ENCODE measurements at places on chromosomes 6 and 20.

DNA sequence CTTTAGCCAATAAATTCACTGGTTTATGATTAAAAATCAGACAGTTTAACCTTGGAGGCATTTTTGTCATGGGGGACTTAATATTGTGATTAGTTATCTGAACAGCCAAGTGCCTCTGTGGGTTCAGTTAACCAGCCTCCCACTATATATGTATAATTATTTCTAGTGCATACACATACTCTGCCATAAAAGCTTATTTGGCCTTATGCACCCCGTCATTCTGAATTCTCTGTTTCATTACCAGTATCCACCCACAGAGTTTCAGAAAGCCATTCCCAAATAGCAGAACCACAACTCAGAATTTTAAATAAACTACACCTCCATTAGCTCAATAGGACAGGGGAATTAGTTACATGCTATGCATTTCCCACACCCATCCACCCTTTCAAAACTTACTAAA lies 279.7 kb downstream of the ZFAND3 start:
- DNase-seq = no peak

GRCh38 chr20:59780494-59781185 lies 152.8 kb downstream of the SYCP2 start:
- no peak for DNase-seq

DNA sequence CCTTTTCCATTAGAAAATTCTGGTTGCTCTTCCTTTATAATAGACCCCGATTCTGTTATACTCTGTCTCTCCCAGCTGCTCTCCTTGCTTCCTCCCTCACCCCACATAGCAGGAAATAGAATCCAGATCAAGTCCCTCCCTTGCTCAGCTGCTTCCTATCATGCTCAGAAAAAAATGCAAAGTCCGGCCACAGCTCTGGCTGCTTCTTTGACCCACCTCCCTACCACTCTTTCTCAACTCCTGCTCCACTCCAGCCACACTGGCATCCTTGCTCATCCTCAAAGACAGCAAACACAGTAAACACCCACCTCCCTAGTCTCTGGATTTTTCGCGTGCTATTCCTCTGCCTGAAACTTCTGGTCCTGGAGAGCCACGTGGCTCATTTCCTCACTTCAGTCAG lies 9.1 kb upstream of the SLC22A16 start:
- DNase-seq = no peak

DNA sequence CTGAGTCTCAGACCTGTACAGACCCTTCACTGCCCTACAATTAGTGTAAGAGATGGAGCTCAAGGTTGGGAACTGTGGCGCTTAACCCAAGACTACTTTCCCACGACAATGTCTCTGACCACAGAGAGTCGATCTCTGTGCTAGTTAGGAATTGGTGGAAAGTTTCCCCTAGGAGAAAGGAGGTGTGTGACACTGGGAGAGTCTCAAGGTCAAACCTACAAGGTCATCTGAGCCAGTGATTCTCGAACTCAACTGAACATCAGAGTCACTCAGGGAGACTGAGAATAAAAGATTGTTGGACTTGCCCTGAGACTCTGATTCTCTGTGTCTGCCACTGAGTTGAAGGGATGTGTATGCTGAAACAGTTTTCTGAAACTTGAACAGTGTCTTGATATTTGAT lies 9.7 kb upstream of the AFDN start:
- DNase-seq = no peak

- no peak for DNase-seq
Observed at GRCh38 chr20:50587291-50587961, 77.2 kb downstream of the PTPN1 start.

- DNase-seq = no peak
Observed at GRCh38 chr6:67467341-67467740, 1167.7 kb upstream of the ADGRB3 start.

GRCh38 chr6:150377211-150377781 lies 8.5 kb downstream of the IYD start:
- no peak for DNase-seq

GRCh38 chr20:59443550-59443949 lies 143.1 kb downstream of the EDN3 start:
- no peak for DNase-seq
